Omental fat pad (tissue), 4 donors: ENCODE measurements at places on chromosomes 5 and 9. TPM values are rescaled to one million over a fixed set of nuclear protein-coding genes. Genes with fewer than 3 reads are reported as not detected.
A peak's percentile ranks its signal among the peaks of the same experiment; 100 is the strongest.

The AK8 gene
- total RNA-seq = 1.0 TPM

The GPBP1 gene
- 56.1 TPM for total RNA-seq

The SLC34A3 gene
- not detected for total RNA-seq

- DNase-seq = peak; percentile 47
These were observed 142.4 kb downstream of the PSAT1 start for GRCh38 chr9:78439190-78439865.

- DNase-seq = no peak
These were observed 33.5 kb downstream of the PRKACG start for GRCh38 chr9:68980341-68980914.

DNA sequence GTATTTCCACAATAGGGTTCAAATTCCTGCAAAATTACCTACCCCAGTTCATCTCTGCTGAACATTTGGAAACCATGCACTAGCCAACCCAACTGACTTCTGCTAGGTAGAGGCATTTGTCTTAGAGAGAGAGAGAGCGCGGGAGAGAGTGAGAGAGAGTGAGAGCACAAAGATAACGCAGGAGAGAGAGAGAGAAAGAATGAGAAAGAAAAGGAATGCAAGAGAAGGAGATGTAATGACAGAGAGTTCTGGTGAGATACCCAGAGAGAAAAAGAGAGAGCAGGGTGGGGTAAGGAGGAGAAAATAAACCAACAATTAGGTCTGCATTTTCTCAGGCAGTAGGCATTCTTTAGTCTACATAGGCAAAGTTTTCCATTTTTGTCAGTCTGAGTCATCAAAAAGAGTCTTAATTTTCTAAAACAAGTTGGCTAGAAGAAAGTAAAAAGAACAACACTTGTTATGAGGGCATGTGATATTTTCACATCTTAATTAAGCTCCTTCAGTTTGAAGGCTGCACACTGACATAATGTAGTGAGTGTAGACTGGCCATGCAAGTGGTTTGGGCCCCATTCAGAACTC lies 98.2 kb downstream of the MAP1B start:
- no peak for DNase-seq

GRCh38 chr9:15246708-15247107 lies 60.3 kb downstream of the TTC39B start:
- no peak for DNase-seq

DNA sequence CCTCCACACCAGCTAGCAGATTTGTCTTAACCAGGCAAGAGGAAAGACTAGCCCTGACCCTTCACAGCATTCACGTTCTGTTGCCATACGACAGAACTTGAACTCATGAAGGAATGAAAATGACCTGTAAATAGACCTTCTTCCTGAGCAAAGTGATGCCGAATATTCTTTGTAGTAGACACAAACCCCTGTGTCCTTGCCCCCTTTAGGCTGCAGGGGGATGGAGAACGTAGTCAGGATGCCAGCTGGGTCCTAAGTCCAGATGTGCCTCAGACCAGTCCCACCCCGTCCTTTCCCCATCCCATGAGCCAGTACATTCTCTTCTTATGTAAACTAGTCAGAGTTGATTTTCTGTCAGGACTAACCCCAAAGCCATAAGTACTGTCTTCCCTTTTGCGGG lies 104.2 kb upstream of the SAP30L start:
- DNase-seq = no peak

GRCh38 chr5:891837-892393 lies 686 bp downstream of the BRD9 start:
- no peak for DNase-seq

DNA sequence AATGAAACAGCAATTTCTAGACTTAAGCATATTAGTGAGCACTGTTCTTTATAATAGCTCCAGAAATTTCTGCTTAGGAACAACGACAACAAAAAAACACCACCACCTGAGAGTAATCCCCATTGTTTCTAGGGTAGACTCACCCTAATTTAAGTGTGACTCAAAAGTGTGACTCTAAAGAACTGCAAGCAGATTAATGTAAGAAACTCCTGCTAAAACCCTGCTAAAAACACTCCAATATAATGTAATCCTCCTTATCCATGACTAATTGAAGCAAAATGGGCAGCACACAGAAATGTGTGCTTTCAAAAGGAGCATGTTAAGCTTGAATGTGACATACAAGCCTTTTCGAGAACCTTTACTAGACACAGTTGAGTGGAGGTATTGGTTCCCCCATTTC lies 296.0 kb downstream of the EPB41L4A start:
- DNase-seq = no peak

DNA sequence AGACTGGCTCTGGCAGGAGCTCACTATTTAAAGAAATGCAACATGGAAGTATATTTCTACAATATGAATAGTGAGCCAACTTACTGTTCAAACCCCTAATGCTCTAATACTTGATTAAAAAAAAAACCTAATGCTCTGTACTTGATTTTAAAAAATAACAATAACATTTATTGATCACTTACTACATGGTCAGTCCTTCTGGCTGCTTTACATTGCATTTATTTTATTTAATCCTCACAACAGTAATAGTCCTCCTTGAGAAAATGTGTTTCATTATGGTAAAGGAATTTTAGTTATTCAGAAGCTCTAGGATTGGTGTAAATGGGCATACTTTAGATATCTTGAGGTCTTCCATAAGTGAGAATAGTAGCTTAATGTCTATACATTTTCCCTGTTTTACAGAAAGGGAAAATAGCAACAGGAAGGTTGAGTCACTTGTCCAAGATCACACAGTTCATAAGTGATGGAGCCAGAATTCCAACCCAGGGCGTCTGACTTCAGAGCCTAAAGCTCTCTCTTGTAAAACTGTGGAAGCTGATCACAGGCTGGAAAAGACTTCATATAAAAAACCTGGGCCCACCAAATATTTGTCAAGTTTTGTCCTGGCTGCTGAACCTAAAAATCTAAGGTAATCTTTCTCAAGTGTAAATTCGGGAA lies 1.0 kb downstream of the STARD4 start:
- DNase-seq = no peak

DNA sequence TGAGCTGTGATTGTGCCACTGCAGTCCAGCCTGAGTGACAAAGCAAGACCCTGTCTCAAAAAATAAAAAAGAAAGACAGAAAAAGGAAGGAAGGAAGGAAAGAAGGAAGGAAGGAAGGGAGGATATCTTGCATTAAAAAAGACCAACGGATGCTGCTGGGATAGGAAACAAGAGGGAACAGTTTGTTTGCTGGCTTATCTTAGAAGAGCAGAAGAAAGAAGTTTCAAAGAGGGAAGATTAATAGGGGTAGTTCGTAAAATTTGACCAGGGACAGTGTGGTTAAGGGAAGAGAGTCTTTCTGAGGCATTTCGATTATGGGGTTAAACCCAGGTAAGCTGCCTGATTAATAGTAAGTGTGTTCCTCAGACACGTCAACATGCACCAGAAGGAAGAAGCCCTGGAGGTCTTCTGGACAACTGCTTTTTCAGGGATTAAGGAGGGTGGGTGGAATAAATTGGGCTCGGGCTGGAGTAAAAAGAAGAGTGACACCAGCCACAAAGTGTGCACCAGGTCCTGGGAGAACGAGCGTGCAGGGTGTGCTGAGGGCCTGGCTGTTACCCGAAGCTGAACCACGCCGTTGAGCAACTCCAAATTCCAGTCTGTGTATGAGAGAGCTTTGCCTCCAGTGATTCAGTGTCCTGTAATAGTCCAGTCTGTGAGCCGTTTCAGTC lies 24.8 kb downstream of the FYB1 start:
- no peak for DNase-seq

GRCh38 chr9:100549048-100549447 lies 28.8 kb upstream of the CAVIN4 start:
- DNase-seq = no peak

GRCh38 chr9:14987858-14988257 lies 77.6 kb upstream of the FREM1 start:
- no peak for DNase-seq
